Activated CD8-positive, alpha-beta T cell treated with anti-CD3 and anti-CD28 coated beads for 36 hours (primary cell): ENCODE measurements at places on chromosomes 12 and 14. TPM values are rescaled to one million over a fixed set of nuclear protein-coding genes. Genes with fewer than 3 reads are reported as not detected.

Gene ABCC9
- total RNA-seq: not detected

DNA sequence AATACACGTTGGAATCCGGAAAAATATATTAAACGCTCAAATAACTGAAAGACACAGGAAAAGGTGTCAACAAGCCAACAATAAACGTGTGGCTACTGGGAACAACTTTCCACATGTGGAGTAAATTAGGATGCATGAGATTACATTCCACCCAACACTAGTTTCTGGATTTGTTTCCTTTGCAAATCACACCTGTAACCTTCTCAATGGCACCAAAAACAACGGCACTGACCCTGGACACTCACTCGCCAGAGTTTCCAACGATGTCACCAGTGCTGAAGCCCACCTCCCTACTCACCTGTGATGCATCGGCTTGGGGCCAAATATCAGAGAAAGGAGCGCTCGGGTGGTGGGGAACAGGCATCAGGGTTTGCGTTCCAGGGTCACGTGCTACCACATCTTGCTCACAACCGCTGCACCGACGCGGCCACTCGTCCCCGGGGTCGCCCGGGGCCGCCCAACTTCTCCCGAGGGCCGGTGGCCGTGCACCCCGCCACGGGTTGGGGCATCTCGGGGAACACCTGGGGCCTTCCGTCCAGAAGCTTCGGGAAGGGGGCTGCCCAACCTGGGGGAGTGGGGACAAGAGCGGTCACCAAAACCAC, 629 bp downstream of the PRDM4 start:
- peak; percentile 55 for DNase-seq

DNA sequence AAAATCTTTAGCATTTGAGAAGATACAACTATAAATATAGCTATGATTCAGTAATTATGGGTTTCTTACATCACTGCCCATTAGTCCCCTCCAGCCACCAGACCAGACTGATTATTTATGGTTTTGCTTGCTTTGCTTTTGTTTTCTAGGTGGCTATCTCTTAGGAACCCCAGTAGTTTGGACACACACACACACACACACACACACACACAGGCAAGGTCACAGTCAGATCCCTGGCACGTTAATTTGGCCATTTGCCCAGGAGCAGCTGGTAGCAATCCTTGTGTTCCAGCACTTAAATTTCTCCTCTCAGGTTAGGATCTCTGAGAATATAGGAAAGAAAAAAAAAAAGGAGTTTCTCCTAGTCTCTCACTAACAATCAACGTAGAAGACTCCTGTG, 90.2 kb upstream of the RESF1 start:
- no peak for DNase-seq

DNA sequence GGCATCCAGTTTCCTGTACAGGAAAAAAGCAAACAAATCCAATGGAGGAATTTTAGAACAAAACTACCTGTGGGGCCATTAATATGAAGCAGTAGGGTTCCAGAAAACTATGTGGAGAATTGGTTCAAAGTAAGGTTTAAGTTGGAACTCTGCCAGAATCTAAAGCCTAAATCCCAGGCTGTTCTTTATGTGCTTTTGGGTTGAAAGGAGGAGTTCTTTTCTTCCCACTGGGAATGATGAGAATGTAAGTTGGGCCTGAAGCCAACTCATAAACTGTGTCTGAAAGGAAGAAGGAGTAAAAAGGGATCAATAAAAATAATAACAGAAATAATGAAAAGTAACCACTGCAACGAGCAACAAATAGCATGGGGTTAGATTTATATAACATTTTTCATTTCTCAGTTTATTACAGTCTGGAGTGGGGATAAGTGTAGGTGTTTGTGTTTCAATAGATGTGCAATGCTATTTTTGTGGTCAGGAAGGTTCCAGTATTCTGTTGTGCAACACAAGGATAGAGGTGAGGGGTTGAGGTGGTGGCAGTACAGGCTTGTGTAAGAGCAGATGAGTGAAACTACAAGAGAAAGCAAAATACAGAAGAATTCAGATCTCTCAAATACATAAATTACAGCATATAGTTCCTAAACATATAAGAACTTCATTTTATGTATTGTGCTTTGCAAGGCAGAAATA, 373.6 kb downstream of the EMP1 start:
- no peak for DNase-seq
